ENCODE measurements at places on chromosomes 4 and X.

DNA sequence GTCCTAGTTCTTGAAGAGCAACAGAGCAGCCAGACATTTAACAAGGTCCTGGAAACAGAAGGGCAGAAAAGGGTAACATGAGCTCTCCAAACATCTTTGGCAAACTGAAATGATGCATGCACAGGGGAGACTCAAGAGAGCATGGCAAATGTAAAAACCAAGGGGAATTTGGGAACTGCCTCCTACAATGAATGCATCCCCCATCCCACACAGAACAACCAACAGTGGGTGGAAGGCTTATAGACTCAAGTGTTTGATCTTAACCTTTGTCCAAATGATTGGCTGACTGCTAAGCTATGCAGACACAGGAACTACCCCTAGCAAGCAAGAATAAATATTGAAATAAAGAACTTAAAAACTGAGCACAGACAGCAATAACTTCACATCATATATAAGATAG is 74.4 kb downstream of the CENPC start:
- DNase-seq: no peak

GRCh38 chr4:131309628-131310027 is 1839.5 kb upstream of the PCDH10 start:
- DNase-seq: no peak

DNA sequence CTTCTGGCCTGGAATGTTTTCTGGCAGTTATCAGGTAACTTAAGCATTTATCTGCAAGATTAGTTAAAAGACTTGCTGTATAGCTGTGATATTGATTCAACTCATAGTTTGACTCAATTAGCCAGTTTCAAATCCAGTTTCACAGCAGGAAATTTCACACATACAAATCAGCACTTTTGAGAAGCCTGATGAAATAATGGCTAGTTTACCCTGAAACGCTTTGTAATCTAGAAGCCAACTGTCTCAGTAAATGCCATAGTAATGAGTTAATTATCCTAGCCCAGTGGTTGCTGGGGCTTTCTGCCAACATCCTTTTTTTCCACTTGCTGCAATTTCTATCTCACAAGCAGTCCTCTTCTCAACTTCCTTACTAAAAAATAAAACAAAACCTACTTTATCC is 53.1 kb downstream of the ARHGEF38 start:
- DNase-seq: peak; percentile 38

DNA sequence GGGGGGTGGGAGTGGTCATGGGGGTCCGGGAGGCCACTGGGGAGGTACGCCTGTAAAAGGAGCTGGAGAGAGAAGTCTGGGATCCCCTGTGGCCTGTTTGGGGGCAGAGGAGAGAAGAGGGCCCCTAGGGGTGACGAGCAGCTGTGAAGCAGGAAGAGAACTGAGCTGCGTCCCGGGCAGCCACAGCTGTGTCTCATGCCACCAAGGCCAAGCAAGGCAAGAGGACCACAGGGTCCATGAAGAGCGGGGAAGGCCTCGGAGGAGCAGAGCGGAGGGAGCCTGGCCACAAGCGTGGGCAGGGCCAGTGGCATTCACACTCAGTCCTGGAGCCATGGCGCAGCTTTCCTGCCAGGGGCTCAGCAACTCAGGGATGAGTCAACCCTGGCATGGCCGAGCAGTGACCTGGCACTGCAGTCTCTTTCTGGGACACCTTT is 13.6 kb upstream of the NAT8L start:
- no peak for DNase-seq

- no peak for DNase-seq
These were observed 329.7 kb downstream of the UNC5C start for GRCh38 chr4:95219109-95219508.

- peak; percentile 66 for DNase-seq
These were observed at the start of gene GRSF1 for GRCh38 chr4:70839589-70840093. TSS of gene GRSF1 (minus strand) at chr4:70839890. CDS start at chr4:70839827, 63 bp downstream.

DNA sequence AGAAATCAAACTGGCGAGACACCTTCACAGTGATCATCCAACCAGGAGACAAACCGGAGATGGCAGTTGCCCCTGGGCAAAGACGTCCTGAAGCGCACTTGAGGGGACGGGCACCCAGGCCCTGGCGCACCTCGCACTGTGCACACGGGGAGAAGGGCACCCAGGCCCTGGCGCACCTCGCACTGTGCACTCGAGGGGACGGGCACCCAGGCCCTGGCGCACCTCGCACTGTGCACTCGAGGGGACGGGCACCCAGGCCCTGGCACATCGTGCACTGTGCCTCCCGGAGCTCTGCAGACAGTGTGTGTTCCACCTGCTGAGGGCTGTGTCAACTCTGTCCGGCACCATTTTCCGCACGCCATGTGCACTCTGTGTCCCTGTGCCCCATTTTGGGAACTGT is 34.6 kb upstream of the CPLX1 start:
- no peak for DNase-seq

DNA sequence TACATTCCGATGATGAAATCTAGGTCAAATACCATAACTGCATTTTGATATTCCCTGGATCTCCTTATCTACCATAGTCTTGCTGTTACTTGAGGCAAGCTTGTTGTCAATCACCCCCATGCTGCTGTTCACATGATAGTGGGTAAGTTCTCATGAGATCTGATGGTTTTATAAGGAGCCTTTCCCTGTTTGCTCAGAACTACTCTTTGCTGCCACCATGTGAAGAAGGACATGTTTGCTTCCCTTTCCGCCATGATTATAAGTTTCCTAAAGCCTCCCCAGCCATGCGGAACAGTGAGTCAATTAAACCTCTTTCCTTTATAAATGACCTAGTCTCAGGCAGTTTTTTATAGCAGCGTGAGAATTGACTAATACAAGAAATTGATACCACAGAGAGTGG is 432.0 kb downstream of the GLUD2 start:
- peak; percentile 2 for DNase-seq

GRCh38 chr4:123259676-123260646 is 136.6 kb upstream of the SPRY1 start:
- DNase-seq: no peak

DNA sequence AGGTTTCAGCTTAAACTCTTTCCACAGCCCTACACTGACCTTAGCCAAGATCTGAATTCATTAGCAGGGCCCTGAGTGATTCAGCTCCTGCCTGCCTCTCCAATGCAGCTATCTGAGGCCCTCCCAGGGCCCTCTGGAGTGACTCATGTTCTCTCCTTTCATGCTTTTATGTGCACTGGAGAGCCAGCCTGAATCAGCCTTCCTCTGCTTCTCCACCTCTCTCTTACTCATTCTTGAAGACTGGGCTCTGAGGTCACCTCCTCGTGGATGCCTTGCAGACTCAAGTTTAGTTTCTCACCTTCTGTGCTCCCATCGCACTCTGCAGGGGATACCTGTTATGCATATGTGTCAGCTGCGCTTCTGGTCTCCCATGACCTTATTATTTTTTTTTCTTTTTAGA is 3.1 kb upstream of the OCIAD2 start:
- DNase-seq: no peak

- no peak for DNase-seq
These were observed 61.7 kb downstream of the NBDY start for GRCh38 chrX:56790778-56791177.

DNA sequence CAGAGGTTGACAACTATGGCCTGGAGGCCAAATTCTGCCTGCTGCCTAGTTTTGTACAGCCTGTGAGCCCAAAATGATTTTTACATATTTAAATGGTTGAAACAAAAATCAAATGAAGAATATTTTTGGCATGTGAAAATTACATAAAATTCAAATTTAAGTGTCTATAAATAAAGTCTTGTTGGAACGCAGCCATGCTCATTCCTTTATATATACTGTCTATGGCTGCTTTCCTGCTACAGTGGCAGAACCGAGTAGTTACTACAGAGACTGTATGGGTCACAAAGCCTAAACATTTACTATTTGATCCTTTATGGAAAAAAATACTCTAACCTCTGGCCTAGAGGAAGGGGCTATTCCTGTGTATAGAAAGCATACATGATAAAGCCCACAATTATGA is 290.4 kb downstream of the GLUD2 start:
- DNase-seq: no peak

- no peak for DNase-seq
These were observed 1.9 kb downstream of the GK start for GRCh38 chrX:30654989-30655607.

- DNase-seq: no peak
These were observed 908 bp upstream of the TLR6 start for GRCh38 chr4:38857354-38858096.

- DNase-seq: no peak
These were observed 11.5 kb downstream of the FGB start for GRCh38 chr4:154574311-154574710.

GRCh38 chr4:173056710-173057109 is 111.9 kb upstream of the GALNT7 start:
- DNase-seq: peak; percentile 88

DNA sequence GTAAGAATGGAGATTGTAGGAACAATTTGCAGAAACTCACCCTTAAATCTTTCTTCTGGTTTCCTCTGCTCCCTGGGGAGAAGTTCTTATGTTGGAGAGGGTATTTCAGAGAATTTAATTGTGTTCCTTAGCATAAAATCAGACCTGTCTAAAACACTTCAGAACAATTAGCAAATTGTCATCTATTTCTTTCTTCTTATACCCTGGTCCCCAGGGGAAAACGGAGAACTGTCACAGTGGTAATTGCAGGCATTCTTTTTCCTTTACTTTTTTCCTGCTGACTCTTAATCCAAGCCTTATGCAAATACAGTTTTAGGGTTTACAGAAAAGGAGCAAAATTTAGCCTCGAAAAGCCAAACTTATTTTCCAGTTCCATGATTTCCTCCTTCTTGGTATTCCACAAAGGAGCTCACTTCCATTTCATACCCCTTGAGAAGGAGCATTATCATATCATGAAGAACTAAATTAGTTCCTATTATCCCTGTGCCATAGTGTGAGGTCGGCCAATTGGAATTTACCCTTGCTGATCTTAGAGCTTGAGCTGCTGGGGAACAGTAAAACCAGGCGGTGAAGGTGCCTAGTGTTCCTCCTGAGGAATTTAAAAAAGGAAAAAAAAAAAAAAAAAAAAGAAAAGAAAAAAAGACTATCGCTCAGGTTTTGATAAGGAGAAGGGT is 173.8 kb downstream of the IL15 start:
- DNase-seq: no peak

Measured in NCI-H1105 treated with DMSO at 0.1 percent for 48 hours (cell line).